Urothelium cell line (cell line): ENCODE measurements at places on chromosomes 2 and 18.

DNA sequence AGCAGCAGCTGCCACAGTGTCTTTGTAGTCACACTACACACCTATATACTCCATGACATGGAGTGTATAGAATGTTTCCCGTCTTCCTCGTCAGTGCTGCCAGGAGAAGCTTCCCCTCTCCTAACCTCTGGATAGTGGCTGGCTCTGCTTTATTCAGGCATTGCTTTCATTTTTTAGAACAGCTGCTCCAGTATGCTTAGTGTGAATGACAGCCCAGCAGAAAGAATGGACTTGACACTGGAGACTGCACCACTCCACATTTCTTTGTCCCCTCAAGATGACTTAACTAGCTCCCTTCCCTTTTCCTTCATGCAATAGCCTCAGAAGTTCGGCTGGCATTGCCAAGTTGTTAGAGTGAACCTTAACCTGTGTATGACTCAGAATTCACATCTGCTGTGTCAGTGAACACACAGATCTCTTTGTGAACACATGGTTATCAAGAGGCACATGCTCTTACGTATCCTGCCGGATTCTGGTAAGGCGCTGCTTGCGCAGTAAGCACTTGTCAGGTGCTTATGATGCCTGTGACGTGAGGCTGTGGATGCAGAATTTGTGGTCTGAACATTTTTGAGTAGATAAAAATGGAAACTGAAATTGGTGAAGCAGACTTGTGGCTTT is 73.9 kb downstream of the NEDD4L start:
- peak; percentile 64 for DNase-seq

- DNase-seq = no peak
Measured at GRCh38 chr2:66853585-66853984, 418.7 kb downstream of the MEIS1 start.

GRCh38 chr2:20496076-20496872 is 49.4 kb downstream of the RHOB start:
- no peak for DNase-seq

DNA sequence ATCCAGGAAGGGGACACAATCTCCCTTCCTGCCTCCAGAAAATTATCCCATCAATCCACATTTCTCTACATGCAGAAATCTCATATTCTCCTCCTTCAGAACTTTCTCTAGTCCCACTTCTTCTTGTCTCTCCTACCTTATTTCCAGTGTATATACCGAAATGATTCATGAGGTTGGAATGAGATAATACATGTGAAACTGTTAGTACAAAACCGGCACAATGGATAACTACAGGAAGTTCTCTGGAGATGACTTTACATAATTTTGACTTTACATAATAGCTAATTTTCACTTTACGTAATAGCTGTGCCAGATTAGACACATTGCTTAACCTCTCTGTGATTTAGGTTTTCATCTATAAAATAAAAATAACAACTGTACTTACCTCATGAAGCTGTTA is 801.3 kb downstream of the ERBB4 start:
- DNase-seq = peak; percentile 2

- DNase-seq = no peak
Measured at GRCh38 chr2:27053321-27053720, 1.9 kb downstream of the AGBL5 start.

DNA sequence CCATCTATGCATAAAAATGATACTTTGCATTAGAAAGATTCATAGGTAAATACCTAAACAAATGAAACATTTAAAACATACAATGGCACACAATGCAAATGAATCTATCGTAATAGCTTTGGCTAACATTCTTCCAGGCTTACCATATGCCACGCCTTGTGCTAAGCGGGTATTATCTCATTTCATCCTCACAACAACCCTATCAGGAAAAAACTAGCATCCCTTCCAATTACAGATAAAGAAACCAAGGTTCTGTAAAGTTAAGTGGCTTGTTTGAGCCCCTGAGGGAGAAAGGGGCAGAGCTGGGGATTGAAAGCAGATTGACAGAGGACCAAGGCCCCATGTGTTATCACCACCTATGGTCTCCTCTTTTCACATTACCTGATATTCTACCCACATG is 145.4 kb upstream of the ETAA1 start:
- no peak for DNase-seq

- DNase-seq = peak; percentile 42
Measured at GRCh38 chr2:44578471-44579093, 216.8 kb downstream of the CAMKMT start.

- DNase-seq = no peak
Measured at GRCh38 chr2:76050196-76050595, 339.5 kb upstream of the GCFC2 start.

- DNase-seq = peak; percentile 49
Measured at GRCh38 chr2:163800951-163801381, 65.2 kb upstream of the FIGN start.

DNA sequence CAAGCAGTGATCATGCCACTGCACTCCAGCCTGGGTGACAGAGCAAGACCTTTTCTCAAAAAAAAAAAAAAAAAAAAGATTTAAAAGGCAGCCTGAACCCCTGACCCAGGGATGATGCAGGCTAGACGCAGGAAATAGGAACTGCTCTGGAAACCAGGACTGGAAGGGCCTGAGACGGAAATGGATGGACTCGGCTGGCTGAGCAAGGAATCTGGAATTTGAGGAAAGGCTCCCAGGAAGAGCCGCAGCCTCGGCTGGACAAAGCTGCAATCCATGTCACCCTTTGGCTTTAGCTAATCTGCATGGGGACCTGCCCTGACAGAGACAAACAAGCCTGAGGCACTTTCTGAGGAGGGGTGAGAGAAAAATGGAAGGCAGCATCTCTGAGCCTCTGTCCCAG is 55.0 kb upstream of the DAPL1 start:
- no peak for DNase-seq

DNA sequence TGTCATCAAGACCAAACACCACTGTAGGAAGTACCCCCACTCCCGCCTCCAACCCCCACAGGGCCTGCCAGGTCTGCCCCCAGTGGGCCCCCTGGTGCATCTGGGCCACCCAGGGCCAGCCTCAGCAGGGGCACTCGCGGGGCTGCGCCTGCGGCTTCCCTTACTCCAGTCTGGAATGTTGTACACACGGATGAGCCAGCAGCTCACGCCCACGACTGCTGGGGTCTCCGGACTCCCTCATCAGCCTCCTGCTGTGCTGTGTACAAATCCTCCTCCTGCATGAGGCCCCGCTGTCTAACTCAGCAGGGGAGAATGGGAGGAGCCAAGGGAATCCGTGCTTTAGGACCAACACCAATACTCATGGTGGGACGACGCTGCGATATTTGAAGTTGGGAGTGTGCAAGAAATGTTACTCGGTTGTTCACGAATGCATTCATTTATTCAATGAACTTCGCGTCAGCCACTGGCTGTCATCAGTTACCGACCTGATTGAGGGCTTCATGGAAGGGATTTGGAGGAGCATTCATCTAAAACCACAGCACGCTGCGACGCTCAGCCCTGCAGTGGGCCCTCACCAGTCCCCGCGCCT is 654 bp upstream of the ASB1 start:
- peak; percentile 51 for DNase-seq

DNA sequence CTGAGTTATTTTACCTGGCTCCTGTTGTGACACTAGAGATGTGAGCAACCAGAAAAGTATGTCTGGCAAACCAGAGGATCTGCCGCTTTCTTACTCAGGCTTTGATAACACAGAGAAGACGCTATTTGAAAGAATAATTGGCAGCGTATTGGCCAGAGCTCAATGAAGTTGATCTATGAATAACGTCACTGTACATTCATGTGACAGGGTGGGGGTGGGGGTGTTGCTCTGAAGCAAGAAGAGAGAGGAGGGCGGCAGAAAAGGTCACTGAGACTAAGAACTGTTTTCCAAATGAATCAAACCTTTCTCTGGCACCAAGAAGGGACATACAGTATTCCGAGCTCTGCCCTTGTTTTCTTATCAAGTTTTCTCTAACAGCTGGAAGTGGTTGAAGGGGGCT is 1.7 kb upstream of the ONECUT2 start:
- no peak for DNase-seq
